ENCODE measurements at places on chromosomes 11 and 22.

DNA sequence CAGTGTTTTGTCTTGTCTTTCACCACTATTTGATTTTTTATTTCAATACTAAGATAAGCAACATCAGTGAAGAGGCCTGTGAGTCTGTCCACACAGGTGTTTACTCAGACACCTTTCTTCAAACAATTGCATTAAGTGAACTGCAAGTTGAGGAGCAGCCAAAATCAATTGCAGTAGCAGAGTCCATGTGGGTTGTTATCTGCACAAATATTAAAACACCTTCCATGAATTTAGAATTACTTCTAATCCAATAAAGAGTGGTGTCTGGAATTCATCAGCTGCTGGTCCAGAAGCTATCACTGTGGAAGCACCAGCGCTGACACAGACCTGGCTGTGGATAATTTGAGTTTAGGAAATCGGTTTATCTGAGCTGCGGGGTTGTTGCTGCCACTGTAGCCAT lies 83.5 kb upstream of the FAT3 start:
- no peak for DNase-seq

GRCh38 chr22:48794906-48795305 lies 1032.8 kb downstream of the BRD1 start:
- DNase-seq, result no peak

DNA sequence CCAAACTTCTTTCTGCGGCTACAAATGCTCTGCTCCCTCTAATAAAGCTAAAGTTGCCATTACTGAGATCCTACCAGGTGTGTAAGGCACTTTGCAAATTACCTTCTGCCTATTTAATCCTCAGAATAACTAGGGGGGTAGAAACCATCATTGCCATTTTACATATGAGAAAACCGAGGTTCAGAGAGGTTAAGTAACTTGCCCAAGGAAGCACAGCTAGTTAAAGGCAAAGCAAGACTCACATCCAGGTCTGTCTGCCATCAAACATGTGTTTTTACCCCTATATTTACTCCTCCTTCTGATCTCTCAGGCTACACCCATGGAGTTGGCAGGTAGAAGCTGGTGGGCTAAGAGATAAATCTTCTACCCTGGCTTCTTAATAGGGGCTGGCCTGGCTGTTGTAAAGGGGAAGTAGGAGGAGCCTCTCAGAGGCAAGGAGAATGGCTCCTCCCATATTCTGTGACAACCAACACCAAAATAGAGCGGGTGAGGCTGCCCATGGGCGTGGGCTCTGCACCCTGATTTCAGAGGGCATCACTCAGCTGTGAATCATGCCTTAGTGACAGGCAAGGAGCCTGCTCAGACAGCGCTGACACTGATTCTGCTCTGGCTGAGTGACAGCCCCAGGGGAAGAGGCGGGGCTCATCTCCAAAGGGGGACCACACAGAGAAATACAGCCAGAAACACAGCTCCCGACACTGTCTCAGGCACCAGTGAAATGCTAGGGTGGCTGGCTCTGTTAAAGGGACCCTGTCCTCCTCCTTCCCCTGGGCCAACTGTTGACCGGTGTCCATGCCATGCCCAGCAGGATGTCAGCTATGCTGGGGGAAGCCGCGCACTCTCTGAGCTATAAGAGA lies 106.8 kb downstream of the ABTB2 start:
- no peak for DNase-seq

GRCh38 chr11:59201353-59201752 lies 11.4 kb downstream of the MPEG1 start:
- no peak for DNase-seq
